Activated T-cell treated with anti-CD3 and anti-CD28 coated beads for 24 hours (primary cell): ENCODE measurements at places on chromosomes 1 and 21.

- no peak for DNase-seq
Observed at GRCh38 chr1:115233598-115233997, 104.5 kb downstream of the NGF start.

GRCh38 chr1:6171548-6172124, 8.5 kb downstream of the CHD5 start:
- no peak for DNase-seq

DNA sequence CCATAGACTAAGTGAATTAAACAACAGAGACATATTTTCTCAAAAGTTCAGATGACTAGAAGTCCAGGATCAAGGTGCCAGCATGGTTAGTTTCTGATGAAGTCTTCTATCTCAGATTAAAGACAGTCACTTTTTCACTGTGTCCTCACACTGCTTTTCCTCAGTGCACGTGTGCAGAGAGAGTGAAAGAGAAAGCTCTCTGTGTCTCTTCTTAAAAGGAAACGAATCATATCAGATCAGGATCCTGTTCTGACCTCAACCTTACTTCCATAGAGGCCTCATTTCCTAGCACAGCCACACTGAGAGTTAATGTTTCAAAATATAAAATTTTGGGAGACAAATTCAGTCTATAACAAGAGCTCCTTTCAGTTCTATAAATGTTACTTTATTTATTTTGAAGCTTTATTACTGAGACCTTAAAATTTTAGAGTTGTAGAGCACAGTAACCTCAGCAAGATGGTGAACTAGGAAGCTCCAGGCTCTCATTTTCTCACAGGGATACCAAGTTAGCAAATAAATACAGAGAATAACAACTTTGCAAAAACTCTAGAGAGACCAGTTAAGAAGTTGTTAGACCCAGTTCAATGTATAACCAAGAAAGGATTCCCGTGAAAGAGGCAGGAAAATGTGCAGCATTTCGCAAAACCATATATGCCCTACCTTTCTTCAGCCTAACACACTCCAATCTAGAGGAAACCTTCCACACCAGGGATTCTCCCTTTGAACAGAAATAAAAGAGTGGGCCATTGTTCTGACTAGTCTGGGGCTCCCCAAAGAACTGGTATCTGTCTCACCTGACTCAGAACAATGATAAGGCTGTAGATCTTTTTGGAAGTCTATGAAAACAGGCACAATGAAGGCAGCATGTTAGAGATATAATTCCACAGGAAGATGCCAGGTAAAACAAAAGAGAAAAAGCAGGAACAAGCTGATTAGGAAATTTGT, 372.2 kb downstream of the MRPL39 start:
- DNase-seq: no peak

GRCh38 chr1:81505831-81506230, 294.9 kb upstream of the ADGRL2 start:
- DNase-seq: no peak

GRCh38 chr1:198326915-198327314, 170.1 kb downstream of the NEK7 start:
- no peak for DNase-seq

GRCh38 chr21:37153196-37153934, 80.3 kb downstream of the TTC3 start:
- DNase-seq: no peak

DNA sequence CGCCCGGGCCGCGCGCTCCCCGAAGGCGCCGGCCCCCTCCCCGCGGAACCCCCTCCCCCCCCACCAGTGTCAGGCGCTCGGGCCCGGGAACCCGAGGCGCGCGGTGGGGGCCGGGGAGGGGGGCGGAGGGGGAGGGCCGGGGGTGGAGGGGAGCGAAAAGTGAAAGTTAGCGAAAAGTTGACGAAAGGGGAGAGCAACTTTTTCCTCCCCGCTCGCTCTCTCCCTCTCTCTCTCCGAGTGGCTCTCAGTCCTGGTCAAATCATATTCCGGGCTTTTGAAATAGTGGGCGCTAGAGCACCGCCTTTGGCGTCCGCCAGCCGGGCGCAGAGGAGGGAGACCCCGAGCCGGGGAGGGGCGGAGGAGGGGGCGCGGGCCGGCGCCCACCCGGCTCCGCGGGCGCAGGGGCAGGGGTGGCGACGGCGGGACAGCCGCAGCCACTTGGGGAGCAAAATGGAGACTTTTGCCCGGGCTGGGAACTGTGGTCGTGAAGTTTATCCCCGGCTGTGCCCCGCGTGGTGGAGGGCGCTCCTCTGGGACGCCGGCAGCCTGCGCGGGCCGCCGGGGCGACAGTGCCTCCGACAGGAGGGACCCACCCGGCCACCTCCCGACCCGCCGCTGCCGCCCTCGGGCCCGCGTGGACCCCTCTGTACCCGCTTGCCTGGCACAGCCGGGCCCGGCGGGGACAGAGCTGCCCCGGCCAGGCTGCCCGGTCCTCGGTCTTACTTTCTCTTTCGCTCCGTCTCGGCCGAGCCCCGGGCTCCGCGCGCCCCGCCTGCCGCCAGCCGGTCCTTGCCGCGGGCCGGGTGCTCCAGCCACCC, 697 bp downstream of the PRDM16 start:
- no peak for DNase-seq

DNA sequence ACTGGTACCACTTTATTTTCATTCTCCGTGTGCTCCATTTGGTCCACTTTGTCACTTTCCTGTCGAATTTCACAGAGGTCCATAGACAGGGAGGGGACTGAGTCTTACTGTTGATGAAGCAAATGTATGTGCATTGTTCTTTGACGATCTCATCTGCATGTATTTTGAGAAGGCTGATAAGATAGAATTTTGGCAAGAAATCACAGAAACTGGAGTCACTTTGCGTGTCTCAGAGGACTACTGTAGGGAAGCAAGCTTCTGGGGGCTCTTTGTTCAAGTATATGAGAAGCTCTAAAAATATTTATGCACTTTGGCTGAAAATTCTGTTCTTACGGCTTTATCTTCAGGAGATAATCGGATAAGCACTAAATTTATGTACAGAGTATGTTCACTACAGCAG, 78.1 kb downstream of the PCBP3 start:
- DNase-seq: no peak

- DNase-seq: no peak
Observed at GRCh38 chr1:23695667-23696066, 4.1 kb downstream of the RPL11 start.

- DNase-seq: no peak
Observed at GRCh38 chr1:37159102-37159501, 124.8 kb upstream of the GRIK3 start.

DNA sequence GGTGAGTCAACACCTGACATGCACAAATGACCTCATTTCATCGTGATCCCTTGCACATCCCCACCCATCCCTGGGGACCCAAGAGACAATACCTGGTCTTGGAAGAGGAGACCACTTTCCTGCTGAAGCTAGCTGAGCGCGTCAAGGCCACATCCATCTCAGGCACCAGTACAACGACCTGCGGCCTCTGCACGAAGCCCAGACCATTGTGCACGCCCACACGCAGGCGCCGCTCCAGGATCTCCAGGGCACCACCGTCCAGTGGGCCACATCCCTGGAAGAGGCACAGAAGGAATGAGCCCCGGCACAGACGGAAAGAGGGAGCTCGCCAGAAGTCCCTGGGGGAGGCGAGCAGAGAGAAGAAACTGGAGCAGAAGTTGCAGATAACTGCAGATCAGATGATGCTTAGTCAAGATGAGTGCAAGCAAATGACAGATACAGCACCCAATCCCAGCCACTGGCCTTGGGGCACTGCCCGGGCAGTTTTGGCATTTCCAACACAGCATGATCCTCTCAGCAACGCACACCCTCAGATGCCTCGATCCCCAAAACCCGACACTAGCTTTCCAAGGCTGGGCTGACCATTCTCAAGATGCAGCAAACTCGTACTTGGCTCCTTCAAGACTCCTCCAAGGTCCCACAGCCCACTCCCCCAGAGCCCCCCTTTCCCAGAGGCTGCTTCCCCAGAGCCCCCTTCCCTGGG, 44.1 kb downstream of the NPHP4 start:
- DNase-seq: no peak

DNA sequence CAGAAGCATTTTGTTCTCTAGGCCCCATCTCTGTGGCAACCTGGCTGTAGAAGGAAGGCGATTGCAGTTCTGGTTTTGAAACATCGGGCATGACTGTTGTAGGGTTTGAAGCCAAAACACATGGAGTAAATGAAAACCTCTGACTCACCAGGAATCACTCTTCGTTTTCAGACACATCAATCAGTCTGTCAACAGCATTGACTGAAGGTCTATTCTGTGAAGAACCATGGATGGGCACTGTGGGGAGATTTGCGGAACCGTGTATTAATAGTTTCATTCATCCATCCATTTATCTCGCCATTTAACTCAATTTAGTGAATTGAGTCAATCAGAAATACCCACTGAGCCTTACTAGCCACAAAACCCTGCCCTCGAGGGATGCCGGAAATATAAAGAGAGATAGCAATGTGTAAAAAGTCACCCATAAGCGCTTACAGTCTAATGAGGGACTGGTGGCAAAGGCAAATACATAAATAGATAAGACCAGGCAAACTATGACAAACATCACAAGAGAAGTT, 364.6 kb upstream of the PROX1 start:
- no peak for DNase-seq

DNA sequence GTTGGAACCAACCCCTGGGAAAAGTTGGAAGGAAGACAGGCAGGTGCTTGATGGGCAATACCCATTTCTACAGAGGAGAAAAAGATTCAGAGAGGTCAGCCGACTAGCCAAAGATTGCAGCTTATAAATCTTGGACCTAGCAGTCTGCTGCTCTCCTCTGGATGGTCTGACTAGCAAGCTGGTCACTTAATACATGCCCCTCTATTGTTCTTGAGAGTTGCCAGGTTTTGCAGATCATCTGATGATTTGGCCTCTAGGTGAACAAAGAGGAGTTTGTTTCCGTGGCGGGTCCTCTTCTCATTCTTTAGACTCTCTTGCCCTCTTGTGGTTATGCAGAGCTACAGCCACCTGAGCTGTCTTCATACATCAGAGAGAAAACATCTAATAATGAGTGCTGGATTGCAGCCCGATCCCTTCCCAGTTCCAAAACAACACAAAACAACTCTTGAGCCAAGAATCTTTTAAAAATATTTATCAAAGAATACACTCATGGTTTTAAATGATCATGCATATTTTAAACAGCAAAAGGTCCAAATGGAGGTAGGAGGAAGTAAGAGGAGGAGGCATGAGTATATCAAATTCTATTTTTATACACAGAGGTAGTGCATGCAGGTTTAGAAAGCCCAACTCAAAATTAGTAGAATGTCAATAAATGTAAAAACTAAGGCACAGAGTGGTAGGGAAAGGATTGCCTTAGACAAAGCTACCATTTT, 115.7 kb downstream of the SLC30A10 start:
- DNase-seq: no peak

- no peak for DNase-seq
Observed at GRCh38 chr1:64917328-64917861, 49.0 kb downstream of the JAK1 start.

DNA sequence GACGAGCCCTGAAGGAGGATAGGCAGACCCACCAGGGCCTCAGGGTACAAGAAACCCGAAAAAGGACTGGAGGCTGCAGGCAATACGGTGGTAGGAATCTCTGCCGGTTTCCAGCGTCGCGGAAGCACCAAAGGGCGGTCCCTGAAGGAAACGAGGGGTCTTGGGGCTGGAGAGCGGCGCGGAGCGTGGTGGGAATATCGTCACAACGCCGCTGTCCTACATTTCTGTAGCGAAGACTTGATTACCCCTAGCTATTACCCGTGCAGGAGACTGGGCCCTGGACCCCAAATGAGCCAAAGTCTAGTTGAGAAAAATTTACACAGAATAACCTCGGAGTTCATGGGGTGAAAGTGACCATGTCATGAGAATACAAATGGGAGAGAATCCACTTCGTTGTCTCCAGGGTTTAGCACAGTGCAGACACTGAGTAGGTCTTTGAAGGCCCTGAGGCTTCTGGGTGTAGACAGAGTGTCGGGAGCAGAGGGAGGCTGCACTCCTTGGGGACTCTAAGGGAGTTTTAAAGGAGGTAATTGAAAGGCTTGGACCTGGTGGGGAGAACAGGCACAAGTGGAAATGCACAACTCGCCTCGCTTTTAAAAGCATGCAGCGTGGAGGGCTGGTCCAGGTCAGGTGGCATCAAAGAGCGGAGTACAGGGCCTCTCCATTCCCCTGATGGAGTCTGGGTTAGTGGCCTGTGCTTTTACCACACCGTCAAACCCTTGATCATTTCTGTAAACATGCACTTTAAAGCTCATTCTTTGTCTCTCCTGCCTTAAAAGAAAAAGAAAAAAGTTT, 1.5 kb downstream of the ATP1A1 start:
- DNase-seq: no peak

DNA sequence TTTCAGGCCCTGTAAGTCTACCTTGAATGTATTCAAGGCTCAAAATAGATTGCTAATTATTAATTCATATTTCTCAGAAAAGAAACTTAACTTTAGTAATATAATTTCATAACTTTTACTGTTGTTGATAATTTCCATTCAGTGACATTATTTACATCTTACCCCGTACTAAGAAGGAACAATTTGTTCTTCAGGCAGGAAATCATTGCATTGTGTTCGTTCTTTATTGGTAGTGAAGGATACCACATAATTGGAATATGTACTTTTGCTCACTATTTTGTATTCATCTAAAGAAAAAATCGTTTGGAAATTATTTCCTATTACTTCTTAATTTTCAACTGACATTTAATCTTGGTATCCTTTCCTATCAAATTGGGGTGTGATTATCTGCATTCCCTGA, 39.4 kb downstream of the CTTNBP2NL start:
- no peak for DNase-seq

DNA sequence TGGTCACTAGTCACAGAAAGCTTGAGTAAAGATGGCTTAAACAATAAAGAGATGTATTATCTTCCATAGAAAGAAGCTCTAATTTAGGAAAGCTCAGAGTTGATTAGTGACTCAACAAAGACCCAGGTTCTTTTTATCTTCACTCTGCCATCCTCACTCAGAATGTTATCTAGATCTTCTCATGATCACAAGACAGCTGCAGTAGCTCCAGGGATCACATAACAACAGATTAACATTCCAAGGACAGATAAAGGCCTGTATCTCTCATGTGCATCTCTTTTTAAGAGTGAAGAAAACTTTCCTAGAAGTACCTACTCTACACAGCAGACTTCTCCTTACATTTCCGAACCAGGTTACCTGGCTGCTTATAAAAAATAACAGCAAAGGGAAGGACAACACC, 368.7 kb upstream of the PROX1 start:
- no peak for DNase-seq

DNA sequence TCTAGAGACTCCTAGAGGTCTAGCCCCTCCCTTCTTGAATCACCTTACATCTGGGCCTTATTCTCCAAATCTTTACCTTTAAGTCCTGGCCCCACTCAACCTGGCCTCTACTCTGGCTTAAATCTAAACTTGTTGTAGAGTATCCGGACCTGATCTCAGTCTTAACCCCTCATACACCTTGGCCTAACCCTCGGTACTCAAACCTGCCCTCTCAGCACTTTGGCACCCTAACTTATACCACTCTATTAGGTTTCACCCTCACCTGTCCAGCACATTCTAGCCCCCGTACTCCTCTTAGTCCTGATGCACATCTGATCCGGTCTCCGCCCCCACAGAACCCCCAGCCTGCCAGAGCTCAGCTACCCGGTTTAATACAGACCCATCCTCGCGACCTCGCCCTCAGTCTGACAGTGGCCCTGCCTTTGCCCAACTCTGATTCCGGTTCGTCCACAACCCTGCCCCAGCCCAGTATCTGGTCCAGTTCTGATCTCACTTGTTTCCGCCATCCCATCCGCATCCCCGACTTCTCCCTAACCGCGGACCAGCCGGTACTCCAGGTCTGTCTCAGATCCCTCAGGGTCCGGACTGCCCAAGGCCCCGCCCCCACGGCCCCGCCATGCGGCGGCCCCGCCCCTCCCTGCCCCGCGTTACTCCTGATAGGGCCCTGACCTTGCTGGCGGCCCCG, 1.5 kb downstream of the TRIM62 start:
- DNase-seq: no peak
